ENCODE measurements at places on chromosomes 6 and 20.

DNA sequence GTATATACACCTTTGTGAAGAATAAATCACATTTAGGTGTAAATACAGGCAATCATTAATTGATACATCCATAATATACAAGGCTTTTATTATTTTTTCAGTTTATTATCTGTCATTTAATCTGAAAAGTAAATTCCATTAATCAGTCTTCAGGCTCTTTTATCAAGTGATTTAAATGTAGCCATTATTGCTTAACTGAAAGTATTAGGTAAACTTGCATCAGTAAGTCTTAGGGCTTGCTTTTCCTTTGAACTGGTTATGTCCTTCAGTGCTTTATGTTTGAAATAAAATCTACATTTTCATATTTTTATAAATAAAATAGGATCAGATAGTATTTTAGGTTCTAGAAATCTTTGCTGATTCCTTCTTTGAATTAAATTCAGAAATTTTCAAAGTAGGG is 4.1 kb downstream of the TPBG start:
- no peak for DNase-seq

DNA sequence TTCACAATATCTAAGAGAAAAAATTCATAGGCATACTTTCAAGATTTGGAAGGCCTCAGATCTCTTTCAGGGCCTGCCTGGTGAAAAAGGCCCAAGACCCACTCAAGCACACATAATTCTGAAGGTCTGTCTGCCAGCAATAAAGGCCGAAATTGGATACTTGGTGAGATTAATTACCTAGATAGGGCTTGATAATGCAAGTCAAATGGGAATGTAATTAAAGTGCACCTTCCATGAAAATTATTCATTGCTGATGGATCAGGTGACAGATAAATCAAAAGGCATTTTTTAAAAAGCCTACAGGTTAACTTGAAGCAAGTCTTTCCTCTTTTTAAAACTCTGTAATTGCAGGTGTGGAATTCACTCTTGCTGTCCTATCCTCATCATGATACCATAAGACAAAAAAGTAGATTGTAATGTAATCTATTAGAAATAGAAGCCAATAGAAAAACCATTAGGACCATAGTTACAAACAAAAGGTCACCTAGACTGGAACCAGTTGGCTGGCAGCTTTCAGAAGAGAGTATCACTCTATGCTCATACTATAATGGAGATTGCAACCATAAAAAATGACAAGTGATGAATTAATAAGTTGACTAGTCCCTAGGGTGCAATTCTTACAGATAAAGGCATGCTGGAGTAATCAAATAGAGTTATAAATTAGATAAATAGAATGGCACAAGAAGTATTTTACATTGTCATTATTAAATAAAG is 77.3 kb downstream of the EPHA7 start:
- no peak for DNase-seq

GRCh38 chr6:79040083-79040482 is 38.0 kb downstream of the PHIP start:
- no peak for DNase-seq

GRCh38 chr6:130382872-130383490 is 17.2 kb downstream of the TMEM200A start:
- peak; percentile 91 for DNase-seq

DNA sequence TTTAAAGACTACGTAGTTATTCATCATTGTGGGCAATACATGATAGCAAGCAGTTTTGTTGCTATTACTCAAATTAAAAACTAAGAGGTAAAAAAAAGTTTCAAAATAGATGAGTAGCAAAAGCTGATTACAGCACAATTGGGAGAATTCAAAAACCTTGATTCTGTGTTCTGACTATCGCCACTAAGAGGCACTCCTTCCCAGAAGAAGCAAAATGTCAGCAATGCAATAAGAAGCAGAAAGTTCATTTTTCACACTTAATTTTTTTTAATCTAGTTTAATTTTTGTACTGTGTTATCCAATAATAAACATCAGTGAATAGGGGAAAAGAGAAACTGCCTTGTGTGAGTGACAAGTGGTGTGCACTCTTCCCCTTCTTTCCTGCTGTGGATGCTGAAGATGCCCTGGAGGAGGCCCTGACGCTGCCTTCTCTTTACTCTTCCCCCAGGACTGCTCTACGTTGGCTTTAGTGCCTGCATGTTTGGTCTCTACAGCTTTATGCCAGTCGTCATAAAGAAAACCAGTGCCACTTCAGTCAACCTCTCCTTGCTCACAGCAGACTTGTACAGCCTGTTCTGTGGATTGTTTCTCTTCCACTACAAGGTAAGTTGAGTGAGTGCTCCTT is 263.2 kb upstream of the PLN start:
- no peak for DNase-seq

- no peak for DNase-seq
Observed at GRCh38 chr6:43969158-43969981, 157.9 kb downstream of the MRPL14 start.

Data from foreskin keratinocyte (primary cell).